B cell (primary cell): ENCODE measurements at places on chromosomes 12 and 14. TPM values are rescaled to one million over a fixed set of nuclear protein-coding genes. Genes with fewer than 3 reads are reported as not detected.

GRCh38 chr14:66650491-66650911 lies 142.6 kb downstream of the GPHN start:
- no peak for DNase-seq

DNA sequence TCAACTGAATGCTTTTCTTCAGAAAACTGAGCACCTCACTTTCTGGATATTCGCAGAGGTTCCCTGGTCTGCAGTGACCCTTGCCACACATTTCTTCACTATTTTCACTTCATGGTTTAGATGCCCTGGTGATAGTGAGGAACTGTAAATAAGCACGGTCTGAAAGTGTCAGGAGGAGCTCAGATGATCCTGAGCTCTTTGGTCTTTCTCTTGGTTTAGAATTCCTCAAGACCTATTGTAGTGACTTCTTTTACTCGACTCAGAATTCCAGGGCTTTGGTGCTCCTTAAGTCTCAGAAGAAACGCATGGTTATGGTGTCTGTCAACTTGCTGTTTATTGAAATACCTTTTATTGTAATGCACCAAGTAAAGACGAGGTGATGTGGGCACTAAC lies 84.0 kb downstream of the SAMD4A start:
- no peak for DNase-seq

GRCh38 chr14:74480046-74480445 lies 13.1 kb downstream of the NPC2 start:
- DNase-seq: no peak

DNA sequence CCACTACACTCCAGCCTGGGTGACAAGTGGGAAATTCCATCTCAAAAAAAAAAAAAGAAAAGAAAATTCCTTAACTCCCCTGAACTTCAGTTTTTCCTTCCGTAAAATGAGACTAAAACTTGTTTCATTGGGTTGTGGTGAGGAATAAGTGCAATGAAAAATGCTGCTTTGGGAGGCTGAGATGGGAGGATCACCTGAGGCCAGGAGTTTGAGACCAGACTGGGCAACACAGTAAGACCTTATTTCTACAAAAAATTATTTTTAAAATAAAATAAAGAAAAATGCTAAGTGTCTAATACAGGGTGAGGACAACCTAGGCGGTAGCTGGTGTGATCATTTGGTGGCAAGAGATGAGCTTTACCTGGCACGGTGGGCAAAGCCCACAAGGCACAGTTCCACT lies 6.9 kb downstream of the SMAGP start:
- no peak for DNase-seq

GRCh38 chr12:116433249-116433648 lies 125.9 kb upstream of the MAP1LC3B2 start:
- DNase-seq: no peak

GRCh38 chr12:67720351-67720856 lies 71.9 kb downstream of the DYRK2 start:
- no peak for DNase-seq

DNA sequence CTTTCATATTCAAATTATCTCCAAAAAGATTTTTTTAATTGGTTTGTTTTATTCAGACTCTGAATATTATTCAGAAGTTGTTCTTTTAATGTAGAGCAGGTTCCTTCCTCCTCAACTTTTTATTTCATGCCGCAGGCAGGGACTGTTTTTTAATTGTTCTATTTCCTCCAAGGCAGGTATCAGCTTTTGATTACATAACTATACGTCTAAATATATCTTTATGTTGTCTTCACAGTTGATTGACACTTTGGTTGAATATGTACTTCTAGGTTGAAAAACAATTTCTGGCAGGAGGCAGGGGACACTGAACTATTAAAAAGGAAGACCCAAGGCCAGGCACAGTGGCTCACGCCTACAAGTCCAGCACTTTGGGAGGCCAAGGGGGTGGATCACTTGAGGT lies 82.5 kb downstream of the HECTD4 start:
- DNase-seq: no peak

DNA sequence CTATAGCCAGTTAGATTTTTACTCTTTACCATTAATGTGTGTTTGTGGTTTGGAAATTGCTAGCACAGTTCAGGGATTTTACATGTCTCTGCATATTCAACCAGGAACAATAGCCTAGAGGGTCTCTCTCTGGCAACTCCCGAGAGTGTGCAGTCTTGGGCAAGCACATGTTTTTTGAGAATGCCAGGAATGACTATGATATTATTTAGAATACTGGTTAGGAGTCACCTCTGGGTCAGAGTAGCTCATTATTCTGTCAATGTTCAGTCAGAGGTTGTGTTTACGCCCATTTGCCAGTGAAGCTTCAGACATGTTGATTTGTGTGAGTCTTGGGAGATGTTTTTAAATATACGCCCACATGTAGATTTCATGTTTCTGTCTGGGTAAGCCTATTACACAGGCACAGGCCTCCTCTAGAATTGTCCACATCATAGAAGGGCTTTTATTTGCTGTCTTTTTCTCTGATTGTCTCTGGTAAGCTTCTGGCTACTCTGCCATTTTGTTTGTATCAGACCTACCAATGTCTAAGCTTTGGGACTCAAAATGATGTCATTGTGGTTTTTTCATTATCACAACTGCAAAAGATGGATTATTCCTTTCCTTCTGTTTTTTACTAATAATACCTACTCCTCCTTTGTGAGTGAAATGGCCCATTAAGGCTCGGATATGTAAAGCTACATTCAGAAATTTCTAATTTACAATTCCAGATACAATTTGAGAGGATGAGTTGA lies 203.1 kb upstream of the PPFIA2 start:
- no peak for DNase-seq

- DNase-seq: peak; percentile 5
Measured at GRCh38 chr14:32078858-32079216, 1.7 kb downstream of the ARHGAP5 start.

GRCh38 chr14:54687750-54688119 lies 120.8 kb downstream of the SAMD4A start:
- no peak for DNase-seq

- DNase-seq: no peak
Measured at GRCh38 chr12:4807116-4807783, 87.0 kb downstream of the GALNT8 start.

- DNase-seq: no peak
Measured at GRCh38 chr12:64427988-64428387, 23.8 kb downstream of the XPOT start.

- DNase-seq: no peak
Measured at GRCh38 chr12:120688527-120689071, 1.6 kb downstream of the MLEC start.

GRCh38 chr12:30630076-30630978 lies 65.3 kb downstream of the IPO8 start:
- DNase-seq: no peak

GRCh38 chr12:116053479-116054200 lies 223.9 kb downstream of the MED13L start:
- no peak for DNase-seq

DNA sequence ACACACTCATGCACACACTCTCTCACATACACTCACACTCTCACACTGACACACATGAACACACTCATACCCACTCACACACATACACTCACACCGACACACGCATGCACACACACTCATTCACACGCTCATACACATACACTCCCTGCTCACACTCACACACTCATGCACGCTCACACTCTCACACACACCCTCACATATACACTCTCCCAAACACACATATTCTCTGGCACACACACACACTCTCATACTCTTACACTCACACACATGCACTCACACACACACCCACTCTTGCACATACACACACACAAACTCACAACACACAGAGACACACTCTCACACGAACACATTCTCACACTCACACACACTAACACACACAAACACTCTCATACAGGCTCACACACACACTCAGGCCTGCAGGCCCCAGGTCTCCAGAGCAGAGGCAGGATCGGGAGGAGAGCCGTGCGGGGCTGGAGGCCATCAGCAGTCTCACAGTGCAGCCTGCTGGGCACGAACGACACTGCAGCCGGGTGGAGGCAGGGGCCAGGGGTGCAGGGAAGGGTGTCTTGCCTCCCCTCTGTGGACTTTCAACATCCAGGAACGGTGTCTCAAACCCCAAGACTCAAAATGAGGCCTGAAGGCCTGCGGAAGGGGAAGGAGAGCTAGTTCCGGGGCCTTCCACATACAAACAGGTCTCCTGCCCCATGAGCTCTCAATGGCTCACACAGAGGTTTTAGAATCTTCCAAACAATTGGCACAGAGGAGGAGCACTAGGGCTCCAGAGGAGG lies 148.7 kb downstream of the ANO2 start:
- no peak for DNase-seq

DNA sequence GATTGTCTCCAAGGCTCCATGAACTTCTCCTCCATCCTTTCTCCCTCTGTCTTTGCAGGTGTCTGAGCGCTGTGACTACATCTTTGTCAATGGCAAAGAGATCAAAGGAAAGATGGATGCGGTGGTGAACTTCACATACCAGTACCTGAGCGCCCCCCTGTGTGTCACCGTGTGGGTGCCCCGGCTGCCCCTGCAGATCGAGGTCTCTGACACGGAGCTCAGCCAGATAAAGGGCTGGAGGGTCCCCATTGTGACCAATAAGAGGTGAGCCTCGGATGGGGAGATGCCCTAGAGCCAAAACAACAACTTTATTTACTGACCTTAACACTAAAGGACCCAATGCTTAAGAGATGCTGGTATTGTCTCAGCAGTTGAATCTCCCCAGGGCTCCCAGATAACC lies 130.0 kb downstream of the SLC15A4 start:
- DNase-seq: no peak

- DNase-seq: no peak
Measured at GRCh38 chr12:27032679-27033078, 10.3 kb downstream of the MED21 start.

DNA sequence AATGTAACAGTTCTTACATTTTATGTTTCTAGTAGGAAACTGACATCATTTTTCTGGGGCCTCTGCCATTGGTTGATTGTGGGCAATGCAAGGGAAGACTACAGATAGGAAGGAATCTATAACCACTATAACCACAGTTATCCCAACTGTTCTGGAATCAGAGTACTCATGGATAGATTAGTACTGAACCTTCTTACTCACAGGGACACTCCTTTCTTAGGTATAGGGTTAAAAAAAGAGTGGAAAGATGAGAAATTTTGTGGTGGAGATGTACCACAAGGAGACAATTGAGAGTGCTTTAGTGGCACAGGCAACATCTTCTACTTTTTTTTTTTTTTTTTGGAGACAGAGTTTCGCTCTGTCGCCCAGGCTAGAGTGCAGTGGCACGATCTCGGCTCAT lies 21.0 kb downstream of the TMEM116 start:
- no peak for DNase-seq

DNA sequence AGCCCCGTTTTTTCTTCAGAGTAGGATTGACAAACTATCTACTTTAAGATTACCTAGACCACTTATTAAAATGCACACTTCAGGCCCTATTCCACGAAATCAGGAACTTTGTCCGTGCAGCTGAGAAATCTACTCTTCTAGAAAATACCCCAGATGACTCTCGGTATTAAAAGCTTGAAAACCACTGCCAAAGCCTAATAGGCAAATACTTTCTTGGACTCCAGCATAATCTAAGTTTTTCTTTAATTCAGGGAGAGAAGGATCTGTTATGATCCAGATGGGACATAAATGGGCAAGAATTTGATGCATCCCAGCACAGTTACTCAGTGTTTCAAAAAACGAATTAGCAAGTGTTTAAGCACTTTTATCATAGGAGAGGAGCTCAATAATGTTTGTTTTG lies 94.5 kb downstream of the TMX1 start:
- DNase-seq: no peak

GRCh38 chr12:27571463-27571862 lies 47.5 kb downstream of the PPFIBP1 start:
- DNase-seq: no peak

- DNase-seq: no peak
Measured at GRCh38 chr12:39043424-39043822, 138.0 kb upstream of the CPNE8 start.

DNA sequence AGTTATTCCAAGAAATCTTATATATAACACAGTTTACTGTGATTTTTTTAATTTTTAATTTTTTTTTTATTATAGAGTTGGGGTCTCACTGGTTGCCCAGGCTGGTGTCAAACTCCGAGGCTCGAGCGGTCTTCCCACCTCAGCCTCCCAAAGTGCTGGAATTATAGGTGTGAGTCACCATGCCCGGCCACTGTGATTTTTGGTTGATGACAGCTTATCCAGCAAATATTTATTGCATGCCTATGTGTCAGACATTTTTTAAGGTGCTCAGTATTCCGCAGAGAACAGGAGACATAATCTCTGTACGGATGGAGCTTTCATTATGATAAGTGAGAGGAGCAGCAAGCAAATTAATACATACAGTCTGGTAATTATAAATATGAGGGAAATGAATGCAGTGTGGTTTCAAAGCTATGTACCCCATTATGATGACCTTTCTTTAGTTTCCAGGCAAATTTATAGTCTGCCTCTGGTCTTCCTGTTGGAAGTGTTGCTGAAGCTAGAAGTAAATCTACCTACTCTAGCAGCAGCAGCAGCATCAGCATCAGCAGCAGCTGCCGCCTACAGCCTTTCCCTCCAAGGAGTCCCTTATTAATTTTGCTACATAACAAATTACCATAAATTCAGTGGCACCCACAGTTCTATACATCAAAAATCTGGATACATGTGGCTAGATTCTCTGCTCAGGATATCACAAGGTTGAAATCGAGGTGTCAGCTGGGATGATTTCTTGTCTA lies 32.3 kb downstream of the FRS2 start:
- no peak for DNase-seq

DNA sequence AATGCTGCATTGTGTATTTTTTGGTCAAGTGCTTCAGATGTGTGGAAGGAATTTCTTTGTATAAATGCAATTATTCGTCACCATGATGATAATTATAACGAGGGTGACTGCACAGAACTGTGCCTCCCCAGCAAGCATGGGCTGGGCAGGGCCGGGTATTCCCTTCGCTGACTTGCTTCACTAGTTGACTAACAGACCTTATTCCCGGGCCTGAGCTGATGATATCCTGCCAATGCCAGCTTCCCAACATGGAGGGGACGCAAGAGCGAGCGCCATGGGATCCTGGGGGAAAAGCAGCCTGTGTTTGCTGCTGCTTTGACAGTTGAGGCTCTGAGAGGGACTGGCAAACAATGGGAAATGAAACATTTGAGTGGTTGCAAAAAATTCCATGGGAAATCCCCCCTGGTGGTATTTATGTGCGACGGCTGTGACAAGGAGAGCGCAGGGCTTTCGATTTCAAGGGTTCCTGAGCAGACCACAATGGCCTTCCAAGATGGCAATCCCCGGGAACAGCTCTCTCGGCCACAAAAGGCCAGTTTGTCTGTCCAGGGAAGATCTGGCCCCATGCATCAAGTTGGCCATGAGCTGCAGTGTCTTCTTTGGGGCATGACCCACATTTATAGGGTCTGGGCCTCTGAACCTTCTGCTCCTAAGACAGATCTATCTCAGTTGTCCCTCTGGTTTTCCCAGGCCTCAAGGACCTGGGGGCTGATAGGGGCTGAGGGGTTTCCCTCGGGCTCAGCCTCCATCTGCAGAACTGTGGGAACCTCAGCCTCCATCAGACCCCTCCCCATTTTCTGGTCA lies 21.9 kb upstream of the MAP1LC3B2 start:
- DNase-seq: peak; percentile 71

- no peak for DNase-seq
Measured at GRCh38 chr12:47901718-47902093, 3.1 kb downstream of the VDR start.

RAD9B gene
- total RNA-seq: 1.5 and 1.7 TPM in 2 replicates

DIO3 gene
- total RNA-seq: not detected in 2 replicates

CMKLR1 gene
- 0.49 and 0.54 TPM in 2 replicates for total RNA-seq

PLEKHD1 gene
- total RNA-seq: 0.12 TPM in 2 replicates

ETFBKMT gene
- 1.4 and 2.4 TPM in 2 replicates for total RNA-seq

CLEC1B gene
- not detected in 2 replicates for total RNA-seq

EPYC gene
- total RNA-seq: not detected in 2 replicates

SSTR1 gene
- total RNA-seq: not detected in 2 replicates

CABP1 gene
- total RNA-seq: not detected in 2 replicates

SLC7A8 gene
- total RNA-seq: 0.85 and 1.1 TPM in 2 replicates

APEX1 gene
- 103 and 111 TPM in 2 replicates for total RNA-seq

ATL1 gene
- 2.9 and 3.8 TPM in 2 replicates for total RNA-seq

NR2C1 gene
- total RNA-seq: 53.9 and 55.4 TPM in 2 replicates

LLPH gene
- 21.1 and 23.4 TPM in 2 replicates for total RNA-seq
